ENCODE measurements at places on chromosomes 12 and 14. TPM values are rescaled to one million over a fixed set of nuclear protein-coding genes. Genes with fewer than 3 reads are reported as not detected.

Gene TMPRSS12
- not detected for total RNA-seq

Gene IRAK3
- total RNA-seq: 1.2 TPM

Gene FAIM2
- 0.67 TPM for total RNA-seq

Gene NFATC4
- 11.3 TPM for total RNA-seq

Gene TPI1
- 504 TPM for total RNA-seq

Gene TAS2R9
- not detected for total RNA-seq

Gene NXPH4
- 1.5 TPM for total RNA-seq

Gene PARP11
- 30.7 TPM for total RNA-seq

GRCh38 chr12:103160622-103161021 is 203.1 kb downstream of the ASCL1 start:
- no peak for DNase-seq

DNA sequence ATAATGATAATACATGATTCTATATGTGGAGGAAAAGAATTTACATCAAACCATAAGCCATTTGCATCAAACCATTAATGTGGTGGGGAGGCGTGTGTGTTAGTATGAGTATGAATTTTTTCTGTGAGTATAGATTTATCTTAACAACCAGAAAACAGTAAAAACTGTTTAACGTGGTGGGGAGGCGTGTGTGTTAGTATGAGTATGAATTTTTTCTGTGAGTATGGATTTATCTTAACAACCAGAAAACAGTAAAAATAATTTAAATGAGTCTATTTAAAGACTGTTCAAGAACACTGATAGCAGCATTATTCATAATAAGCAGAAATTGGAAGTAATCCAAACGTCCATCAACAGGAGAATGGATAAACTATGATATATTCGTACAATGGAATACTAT is 9.1 kb upstream of the MSI1 start:
- no peak for DNase-seq

DNA sequence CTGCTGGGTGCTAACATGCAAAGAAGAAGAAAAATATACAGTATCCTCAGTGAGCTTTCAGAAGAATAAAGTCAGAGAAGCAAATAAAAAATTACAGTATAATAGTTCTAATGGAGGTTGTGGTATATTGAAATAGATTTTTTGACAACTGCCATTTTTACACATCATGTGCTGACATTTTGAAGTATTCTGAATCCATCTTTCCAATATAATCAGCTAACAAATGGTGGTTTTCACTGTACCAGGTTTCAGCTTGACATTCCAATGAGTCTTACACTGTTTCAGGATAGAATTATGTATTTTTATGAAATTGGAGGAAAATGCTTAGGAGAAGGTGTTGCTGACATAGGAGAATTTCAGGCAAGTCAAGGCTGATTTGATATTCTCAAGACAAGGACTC is 26.3 kb upstream of the TBC1D30 start:
- DNase-seq: no peak

- DNase-seq: no peak
These were observed 97.1 kb upstream of the CDKN3 start for GRCh38 chr14:54299410-54300363.

DNA sequence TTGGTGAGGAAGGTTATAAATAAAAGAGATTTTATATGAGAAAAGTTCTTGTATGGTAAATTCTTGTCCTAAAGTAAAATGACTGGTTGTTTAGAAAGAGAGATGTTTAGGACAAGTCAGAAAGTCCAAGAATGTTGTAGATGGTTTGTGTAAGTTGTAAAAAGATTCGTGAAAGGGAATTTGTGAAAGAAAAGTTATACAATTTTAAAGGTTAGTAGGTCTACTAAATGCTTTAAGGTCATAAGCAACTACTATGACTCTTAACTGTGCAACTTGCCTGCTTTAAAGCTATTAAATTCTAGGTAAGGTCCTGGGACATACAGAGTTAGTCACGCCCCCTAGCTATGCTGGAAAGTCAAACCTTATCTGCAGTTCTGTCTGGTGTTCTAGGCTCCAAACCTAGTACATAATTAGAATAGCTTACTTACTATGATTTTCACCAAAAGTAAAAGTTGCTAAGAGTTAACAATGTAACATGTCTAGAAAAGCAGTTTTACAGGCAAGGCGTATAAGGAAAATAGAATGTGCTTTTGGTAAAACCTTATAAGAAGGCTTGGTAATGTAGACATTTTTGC is 11.2 kb upstream of the DHRS2 start:
- no peak for DNase-seq

DNA sequence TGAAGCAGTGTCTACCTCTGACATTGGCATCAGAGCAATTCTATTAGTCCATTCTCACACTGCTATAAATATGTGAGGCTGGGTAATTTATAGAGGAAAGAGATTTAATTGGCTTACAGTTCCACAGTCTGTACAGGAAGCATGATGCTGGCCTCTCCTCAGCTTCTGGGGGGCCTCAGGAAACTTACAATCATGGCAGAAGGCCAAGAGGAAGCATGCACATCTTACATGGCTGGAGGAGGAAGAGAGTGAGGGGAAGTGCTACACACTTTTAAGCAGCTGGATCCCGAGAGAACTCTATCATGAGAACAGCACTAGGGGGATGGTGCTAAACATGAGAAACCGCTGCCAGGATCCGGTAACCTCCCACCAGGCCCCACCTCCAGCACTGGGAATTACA is 25.7 kb upstream of the SEL1L start:
- DNase-seq: no peak

- peak; percentile 51 for DNase-seq
These were observed 442.6 kb downstream of the DPF3 start for GRCh38 chr14:72451054-72451972.

DNA sequence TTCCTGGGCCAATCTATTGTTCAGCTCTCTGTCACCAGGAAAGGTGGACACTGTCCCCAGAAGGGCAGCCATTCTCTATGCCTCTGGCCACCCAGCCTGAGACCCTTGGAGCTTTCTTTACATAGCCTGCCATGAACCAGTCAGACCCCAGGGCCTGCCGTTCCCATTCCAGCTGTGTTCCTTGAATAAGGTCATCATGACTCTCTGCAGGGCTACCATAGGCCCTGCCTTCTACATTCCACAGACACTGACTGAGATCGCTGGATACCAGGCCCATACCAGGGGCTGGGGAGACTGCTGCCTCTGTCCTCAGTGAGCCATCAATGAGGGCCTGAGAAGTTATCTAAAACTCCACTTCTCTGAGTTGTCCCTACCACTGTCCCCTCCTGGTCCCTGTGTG is 75.5 kb downstream of the SYNE3 start:
- no peak for DNase-seq

- DNase-seq: no peak
These were observed 17.6 kb downstream of the CLEC14A start for GRCh38 chr14:38238332-38238731.

DNA sequence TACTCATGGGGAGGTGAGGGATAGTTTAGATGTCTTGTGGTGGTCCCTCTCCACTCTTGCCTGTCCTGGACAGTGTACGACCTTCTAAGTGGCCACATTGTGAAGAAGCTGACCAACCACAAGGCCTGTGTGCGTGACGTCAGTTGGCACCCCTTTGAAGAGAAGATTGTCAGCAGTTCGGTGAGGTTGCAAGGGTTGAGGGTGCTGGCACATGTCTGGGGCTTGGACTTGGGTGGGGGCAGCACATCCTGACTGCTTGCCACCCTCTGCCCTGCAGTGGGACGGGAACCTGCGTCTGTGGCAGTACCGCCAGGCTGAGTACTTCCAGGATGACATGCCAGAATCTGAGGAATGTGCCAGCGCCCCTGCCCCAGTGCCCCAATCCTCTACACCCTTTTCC is 7.6 kb upstream of the FITM1 start:
- no peak for DNase-seq

DNA sequence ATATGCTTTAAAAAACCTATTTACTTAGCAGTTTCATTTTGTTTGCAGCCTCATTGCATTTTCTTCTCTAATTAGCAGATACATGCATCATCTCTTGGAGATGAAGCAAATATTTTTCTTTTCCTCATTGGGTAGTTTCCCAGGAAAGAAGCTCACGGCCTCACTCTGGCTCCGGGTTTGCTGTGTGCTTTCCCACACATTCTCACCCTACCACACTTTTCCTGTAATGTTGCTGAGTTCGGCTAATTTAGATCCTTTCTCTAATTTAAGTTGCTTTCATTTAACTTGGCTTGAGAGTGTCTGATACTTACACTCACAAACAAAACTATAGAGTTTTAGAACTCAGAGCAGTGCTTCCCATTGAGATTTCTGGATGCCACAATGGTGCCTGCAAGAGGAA is 928.2 kb downstream of the NRXN3 start:
- no peak for DNase-seq

DNA sequence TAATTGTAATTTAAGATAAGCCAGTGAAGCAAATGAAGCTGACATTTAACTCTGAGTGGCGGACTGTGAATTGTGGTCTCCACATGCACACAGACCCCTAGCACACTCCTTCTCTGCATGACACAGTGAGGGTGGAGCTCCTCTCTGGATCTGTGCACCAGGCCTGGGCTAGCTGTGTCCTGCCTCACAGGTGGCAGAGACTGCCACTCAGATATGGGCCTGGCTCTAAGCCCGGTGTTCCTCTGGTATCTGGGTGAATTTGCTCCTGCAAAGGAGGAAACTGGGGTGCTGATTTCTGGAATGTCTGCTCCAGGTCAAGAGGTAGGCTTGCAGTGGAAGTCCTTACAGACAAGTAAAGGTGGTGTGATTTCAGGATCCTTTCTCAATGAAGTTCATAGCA is 282.4 kb downstream of the FOXN3 start:
- no peak for DNase-seq

DNA sequence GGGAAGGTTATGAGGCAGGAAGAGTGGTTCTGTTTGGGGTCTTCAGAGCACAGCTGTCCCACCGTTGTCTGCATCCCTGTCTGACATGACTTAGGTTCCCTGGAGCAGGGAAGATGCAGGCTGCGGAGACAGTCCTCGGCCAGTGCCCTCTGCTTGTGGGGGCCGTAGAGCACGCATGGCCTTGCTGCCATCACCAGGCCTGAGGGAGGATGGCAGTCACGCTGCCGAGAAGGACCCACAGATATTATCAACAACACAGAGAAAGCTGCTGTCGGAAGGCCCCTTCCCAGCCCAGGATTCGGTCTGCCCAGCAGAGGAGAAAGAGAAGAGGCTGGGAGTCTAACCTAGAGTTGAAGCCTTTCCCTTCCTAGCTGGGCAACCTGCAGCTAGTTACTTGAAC is 35.0 kb downstream of the ERH start:
- no peak for DNase-seq

DNA sequence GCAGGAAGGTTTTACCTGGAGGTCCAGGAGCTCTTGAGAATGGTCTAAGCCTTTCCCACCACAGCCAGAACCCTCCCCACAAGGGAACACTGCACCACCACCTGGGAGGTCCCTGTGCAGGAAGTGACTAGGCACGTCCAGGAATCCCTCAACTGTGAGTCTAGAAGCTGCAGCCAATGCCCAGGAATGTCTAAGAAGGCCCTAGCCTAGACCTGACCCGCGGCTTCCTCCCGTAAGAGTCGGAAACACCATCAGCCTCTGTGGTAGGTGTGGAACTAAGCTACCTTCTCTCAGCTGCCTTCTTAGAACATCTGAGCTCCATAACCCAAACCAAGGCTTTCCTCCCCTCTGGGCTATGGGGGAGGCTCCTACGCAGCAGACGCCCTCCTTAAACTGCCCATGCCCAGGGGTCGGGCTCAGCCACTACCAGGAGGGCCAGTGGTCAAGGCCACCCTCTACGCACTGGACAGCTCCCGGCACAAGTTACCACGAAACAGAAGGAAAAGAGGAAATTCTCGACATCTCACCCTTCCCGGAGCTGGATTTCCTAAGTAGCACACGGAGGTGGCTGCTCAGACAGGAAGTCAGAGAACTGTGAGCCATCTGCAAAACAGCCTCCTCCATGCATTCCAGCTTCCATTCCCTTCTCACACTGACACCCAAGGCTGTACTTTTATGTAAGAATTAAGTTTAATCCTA is 25.5 kb downstream of the ZFYVE21 start:
- no peak for DNase-seq

- DNase-seq: no peak
These were observed 526.6 kb upstream of the SEL1L start for GRCh38 chr14:82060219-82060618.

DNA sequence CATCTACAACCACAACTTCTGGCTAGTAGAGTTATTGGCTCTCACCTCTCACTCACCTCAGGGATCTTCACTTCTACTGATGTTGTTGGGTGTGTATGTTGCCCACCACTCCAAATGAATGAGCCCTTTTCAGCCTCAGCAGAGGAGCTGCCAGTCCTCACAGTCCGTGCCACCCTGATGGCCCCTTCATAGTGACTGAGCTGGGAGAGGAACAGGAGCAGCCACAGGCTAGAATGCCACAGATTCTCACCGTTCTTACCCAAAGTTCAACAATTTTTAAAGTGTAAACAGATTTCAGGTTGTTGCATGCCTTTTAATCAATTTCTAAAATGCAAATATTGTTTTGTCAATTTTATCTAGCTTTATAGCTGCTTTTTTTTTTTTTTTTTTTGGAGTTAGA is 74.5 kb upstream of the DNM1L start:
- no peak for DNase-seq

DNA sequence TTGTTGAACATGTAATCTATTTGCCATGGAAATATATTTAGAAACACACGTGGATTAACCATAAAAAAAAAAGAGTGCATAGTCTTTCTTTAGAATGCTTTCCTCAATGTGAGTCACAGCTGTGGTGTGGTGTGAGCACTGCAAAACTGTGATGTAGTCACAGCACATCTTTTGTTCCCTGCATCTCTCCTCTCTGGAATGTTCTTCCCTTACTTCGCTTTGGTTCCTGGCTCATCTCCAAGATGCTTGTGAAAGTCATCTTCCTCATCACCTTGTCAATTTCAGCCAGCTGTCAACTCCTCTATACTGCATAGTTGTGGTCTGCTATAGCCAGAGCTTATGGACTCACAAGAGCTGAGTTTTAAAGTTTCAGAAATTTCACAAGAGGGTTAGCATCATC is 60.2 kb downstream of the STAB2 start:
- no peak for DNase-seq

GRCh38 chr14:23487216-23487615 is 17.7 kb downstream of the NGDN start:
- no peak for DNase-seq

DNA sequence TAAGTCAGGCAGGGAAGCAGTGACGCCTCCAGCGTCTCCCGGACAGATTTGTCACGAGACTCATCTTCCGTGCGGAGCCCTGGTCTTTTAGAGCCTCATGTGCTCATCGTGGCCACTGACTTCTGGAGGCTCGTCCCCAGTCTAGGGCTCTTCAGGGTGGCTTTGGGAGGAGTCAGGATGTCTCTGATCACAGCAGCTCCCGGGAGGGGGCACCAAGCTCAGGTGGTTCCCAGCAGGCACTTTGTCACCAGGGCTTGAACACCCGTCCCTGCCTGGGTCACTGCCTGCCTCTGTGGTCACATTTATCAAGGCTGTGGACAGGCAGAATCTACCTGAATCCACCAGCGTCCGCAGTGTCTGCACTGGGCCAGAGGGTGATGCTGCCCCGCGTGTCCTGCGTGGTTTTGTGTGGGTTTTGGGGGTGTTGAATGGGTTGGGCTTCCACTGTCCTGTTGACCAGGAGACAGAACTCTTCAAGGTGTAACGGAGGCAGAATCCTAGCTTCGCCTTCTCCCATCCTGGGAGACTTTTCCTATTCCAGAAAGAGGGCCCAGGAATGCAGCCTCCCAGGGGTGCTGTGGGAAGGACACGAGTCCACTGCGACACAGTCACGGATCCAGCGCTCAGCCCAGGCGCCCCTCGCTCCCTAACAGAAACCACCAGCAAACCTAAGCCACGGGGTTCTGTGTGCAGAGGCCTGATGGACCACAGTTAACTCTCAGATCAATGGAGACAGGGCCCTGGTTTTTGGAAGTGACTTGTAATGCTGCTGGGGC is 132.3 kb downstream of the ADGRD1 start:
- no peak for DNase-seq

All from activated T-cell treated with anti-CD3 and anti-CD28 coated beads, Interleukin-2, amount 50 U/mL, for 72 hours (primary cell).